Epithelial cell of esophagus (primary cell): ENCODE measurements at places on chromosomes 6 and 20.

DNA sequence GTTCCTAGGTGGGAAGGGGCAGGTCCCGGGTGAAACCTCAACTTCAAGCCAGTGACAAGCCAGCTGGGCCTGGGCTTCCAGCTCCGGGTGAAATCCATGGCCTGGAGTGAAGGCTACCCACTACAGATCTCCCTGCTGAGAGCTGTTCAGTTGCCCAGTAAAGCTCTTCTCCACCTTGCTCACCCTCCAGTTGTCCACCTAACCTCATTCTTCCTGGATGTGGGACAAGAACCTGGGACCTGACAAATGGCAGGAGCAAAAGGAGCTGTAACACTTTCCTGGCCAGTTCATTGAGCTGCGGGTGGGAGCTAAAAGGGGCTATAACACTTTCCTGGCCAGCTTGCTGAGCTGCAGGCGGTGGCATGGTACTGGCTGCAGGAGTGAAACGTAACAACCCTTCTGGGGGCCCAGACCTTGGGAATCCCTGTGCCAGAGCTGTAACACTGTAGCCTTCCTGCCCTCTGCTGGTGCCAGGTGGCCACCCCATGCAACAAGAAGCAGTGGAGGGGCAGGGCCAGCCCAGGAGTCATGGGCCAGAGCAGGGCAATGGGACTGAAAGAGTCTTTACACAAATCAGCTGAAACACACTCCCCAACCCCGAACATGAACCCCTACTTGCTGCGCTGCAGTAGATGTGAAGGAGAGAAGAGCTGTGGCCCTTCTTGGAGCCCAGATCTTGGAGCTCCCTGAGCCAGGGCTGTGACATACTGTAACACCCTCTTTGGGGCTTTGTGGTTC lies 3.6 kb upstream of the HINT3 start:
- DNase-seq = peak; percentile 44

GRCh38 chr20:63686492-63687321 lies 9.7 kb upstream of the TNFRSF6B start:
- DNase-seq = peak; percentile 64

- DNase-seq = no peak
Observed at GRCh38 chr6:160766657-160766988, 64.6 kb downstream of the PLG start.

DNA sequence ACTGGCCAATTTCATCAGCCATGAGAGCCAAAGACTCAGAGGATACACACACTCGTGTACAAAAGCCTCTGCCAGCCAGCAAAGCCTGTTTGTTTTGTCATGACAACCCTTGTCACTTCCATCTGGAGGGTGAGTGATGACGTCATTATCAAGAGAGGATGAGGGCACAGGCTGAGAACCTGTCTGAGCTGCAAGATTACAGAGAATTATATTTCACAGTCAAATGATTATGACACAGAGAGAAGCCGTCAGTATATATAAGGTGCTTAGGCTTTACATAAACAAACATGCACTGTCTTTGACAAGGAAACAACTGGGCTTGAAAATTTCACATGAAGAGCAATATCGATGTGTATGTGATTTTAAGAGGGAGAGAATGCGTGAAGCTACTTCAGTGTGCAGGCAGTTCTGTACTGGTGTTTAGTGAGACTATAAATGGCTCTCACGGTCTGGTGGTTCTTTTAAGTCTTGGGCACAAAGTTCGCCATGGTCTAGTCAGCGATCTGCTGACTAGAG lies 36.5 kb upstream of the BCLAF1 start:
- DNase-seq = peak; percentile 49

DNA sequence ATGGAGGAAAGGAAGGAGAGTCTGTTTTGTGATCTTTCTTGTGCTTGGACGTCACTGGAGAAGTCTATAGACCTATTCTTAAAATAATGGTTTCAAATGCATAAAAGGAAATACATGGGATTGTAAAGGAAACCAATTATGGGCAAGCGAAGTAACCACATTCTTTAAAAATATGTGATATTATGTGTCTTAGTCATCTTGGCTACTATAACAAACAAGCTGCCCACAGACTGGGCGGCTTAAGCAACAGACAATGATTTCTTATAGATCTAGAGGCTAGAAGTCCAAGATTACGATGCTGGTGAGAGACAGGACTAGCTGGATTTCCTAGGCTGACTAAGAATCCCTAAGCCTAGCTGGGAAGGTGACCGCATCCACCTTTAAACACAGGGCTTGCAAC lies 49.4 kb upstream of the CD83 start:
- peak; percentile 61 for DNase-seq

- no peak for DNase-seq
Observed at GRCh38 chr6:42013134-42013516, 37.2 kb upstream of the TAF8 start.

DNA sequence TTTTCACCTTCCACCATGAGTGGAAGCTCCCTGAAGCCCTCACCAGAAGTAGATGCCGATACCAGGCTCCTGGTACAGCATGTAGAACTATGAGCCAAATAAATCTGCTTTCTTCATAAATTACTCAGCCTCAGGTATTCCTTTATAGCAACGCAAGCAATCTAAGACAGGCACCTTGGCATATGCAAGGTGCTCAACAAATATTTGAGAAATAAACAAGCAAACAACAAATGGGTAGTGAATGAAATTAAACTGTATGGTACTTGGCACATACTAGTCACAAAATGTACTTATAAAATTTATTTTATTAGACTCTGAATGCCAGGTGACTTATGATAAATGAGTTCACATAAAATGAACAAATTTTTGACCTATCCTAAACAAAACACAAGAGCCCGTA lies 220.3 kb downstream of the MAFB start:
- DNase-seq = no peak

GRCh38 chr6:158290040-158290439 lies 22.2 kb upstream of the TULP4 start:
- no peak for DNase-seq

GRCh38 chr20:34122274-34122980 lies 10.4 kb upstream of the EIF2S2 start:
- no peak for DNase-seq

DNA sequence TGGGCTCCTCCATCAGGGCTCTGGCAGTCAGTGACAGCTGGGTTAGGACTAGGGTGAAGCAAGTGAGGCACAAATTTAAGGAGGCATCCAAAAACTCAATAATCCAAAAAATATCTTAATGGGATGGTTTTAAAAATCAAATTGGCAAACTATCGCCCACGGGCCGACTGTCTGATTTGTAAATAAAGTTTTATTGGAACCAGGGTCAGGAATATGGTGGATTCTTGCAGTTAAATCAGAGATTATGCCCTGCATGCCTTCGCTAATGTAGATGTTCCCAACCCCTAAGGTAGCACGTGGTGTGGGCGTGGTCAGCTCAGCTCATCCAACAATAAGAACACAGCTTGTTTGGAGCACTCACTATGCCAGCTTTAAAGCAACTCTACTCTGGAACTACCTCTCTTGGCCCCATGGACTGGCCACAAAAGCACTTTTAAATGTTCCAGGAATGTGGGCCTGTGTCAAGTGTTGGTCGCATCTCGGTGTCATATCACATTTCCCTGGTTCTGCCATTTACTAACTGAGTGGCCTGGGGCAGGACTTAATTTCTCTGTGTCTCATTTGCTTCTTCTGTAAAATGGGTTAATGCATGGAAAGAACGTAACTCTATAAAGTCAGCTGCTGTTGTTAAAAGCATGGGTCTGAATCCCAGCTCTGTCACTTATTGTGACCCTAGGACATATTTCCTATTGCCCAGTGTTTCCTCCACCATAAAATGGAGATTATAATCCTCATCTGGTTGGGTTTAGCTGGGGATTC lies 7.0 kb downstream of the TP53RK start:
- DNase-seq = peak; percentile 21

DNA sequence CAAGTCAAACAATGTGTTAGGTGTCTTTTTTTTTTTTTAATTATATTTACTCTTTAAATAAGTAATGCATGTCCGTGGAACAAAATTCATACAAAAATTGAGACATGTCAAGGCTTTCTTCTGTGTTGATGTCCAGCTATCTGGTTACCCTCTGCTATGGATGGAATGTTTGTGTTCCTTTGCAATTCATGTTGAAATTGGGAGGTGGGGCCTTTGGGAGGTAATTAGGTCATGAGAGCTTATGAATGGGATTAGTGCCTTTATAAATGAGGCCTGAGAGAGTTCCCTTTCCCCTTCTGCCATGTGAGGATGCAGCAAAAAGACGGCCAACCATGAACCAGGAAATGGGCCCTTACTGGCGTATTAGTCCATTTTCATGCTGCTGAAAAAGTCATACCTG lies 83.1 kb upstream of the KCNG1 start:
- no peak for DNase-seq

DNA sequence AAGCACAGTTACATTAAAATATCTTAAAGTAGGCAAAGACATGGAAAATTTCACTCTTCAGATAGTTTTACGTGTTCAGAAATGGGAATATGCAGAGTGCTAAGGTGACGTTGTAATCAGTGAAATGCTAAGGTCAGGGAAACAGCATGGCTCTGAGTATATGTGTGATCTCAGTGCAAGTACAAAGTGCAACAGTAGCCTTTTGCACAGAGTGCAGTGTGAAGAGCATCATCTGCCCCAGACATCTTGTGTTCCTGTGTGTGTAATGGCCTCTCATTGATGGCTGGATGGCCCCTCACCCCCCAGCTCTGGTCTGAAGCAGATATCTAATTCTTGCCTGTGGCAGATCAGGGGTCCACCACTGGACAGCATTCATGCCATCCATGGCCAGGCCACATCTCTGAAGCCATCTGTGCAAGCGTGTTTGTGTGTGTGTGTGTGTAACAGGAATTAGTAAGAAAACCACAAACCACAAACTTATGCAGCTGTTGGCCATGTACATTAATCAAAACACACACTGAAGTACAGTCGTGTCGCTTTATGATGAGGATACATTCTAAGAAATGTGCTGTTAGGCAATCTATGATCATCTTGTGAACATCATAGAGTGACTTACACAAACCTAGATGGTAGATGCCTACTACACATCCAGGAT lies 165.1 kb downstream of the RALGAPA2 start:
- DNase-seq = peak; percentile 51

DNA sequence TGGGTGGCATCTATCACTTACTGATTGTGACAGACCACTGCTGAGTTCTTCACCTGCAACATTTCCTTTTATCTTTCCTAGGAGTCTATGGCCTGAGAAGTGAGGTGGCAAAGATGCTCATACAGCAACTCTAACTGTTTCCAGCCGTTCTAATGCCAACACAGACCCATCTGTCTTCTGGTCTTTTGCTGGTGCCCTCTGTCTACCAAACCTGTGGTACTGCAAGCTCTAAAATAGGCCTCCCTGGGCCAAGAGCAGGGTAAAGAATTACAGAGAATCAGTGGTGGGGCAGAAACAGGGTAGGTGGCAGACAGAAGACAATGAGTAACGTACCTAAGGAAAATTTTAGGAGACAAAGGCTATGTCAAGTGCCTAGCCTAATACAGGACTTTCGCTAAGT lies 611.0 kb upstream of the FLRT3 start:
- peak; percentile 46 for DNase-seq

GRCh38 chr20:51861726-51862466 lies 59.6 kb upstream of the SALL4 start:
- DNase-seq = no peak

DNA sequence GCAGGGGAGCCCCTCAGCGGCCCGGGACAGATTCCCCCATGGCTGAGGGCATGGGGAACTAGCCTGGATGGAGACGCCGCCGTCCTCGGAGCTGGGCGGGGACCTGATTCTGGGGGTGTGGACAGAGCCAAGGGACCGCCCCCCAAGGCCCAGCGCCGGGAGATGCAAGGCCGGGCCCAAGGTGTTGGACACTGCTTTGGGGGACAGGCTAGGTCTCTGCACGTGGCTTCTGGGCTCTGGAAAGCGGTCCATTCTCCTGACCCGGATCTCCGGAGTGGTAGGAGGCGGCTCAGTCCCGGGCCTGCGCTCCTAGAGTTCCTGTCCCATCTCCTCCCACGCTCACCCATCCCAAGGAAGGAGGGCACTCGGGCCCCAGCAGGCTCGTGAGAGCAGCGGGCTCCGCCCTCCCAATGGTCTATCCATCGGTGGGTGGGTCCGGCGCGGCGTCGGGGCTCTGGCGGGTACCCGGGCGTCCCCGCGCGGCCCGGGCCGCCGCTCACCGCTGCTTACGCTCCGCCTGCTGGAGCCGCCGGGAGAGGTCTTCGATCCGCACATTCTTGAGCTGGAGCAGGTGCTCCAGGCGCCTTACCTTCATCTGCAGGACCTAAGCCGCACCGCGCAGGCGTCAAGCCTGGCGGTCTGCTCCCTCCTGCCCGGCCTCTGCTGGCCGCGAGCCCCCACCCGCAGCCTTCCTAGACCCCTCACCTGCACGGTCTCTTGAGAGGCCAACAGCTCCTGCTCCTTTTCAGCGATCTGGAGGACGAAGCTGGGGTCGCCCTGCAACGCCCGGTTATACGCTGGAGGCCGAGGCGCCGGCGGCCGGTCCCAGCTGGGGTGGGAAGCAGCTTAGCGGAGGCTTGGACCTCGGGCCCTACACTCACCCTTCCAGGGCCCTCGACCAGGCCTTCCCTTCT lies 3.3 kb downstream of the SPEF1 start:
- peak; percentile 47 for DNase-seq

DNA sequence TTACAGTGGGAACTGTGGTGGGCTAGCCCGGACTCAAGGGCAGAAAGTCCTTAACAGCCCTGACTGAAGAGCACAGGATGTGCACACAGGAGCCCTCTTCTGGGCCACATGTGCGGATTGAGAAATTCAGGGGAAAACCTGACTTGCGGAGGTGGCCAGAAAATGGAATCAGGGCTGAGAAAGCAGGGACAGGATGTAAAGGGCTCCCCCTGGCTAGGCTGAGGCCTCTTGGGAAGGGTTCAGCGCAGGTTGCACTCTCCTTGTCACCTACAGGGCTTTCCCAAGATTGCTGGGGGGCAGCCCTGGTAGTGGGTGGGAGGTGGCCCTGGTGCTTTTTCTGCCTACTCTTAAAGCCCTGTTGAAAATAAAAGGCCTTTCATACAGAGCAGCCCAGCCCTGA lies 251.2 kb downstream of the SLC24A3 start:
- no peak for DNase-seq

DNA sequence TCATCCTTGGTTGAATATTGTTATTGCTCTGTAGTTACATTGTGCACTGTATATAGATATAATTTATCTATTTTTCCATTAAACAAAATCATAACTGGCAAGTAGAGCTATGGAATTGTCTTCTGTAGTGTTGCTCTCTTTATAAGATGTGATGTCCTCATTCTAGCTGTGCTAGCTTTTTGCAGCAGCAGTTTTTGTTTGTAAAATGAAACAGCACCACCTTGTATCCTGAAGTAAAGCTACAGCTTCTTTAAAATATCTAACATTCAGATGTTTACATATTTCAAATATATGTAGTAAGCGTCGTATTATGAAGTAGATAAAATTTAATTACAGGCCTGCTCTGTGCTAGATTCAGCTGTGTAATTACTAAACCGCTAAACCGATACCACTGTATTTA lies 328.8 kb upstream of the MANEA start:
- DNase-seq = no peak

GRCh38 chr20:58642441-58642840 lies 8.6 kb upstream of the STX16 start:
- no peak for DNase-seq
